ENCODE measurements at places on chromosomes 2 and 18.

- DNase-seq: no peak
These were observed 41.3 kb upstream of the SNED1 start for GRCh38 chr2:240956935-240957655.

DNA sequence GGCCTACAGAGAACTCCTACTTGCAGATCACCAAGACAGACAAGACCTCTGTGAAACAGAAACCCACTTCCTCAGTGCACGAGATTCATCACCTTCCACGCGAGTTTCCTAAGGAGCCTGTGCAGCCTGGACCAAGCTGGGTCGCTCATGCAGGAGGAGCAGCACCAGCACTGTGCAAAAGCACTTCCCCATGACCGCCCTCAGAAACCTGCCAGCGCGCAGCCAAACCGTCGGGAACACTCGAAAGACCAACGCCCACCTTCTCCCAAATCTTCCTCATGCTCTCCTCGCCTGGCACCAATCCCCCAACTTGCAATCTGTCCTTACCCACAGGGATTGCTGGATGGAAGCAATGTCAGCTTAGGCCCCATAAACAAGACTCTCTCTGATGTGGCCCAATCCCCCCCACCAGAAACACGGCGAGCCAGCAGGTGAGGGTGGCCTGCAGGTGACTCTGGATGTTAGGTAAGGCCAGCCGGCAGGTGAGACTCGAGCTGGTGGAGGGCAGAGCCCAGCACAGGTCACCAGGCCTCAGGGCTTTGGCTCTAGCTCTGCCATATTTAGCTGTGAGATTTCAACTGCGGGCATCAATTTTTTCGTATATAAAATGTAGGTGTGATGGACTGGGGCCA, 69.4 kb downstream of the PXDN start:
- no peak for DNase-seq

DNA sequence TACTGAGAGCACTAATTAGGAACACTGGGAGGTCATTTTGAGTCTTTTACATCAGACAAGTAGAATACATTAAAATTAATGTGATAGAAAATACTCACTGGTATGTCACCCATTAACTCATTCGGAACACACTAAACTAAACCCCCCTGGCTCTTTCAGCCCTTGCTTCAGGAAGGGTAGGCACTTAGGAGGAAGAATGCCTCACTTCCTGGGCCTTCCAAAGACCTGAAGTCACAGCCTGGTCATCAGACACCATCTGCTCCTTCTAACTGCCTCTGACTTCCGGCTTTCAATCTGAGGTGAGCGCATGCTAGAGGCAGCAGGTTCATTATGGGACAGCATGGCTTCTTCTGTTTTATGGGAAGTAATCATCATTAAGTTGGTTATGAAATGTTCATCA, 451.4 kb downstream of the PID1 start:
- no peak for DNase-seq

GRCh38 chr18:46894124-46894523, 23.2 kb downstream of the PIAS2 start:
- no peak for DNase-seq

GRCh38 chr18:49959176-49959575, 145.8 kb upstream of the ACAA2 start:
- DNase-seq: no peak

DNA sequence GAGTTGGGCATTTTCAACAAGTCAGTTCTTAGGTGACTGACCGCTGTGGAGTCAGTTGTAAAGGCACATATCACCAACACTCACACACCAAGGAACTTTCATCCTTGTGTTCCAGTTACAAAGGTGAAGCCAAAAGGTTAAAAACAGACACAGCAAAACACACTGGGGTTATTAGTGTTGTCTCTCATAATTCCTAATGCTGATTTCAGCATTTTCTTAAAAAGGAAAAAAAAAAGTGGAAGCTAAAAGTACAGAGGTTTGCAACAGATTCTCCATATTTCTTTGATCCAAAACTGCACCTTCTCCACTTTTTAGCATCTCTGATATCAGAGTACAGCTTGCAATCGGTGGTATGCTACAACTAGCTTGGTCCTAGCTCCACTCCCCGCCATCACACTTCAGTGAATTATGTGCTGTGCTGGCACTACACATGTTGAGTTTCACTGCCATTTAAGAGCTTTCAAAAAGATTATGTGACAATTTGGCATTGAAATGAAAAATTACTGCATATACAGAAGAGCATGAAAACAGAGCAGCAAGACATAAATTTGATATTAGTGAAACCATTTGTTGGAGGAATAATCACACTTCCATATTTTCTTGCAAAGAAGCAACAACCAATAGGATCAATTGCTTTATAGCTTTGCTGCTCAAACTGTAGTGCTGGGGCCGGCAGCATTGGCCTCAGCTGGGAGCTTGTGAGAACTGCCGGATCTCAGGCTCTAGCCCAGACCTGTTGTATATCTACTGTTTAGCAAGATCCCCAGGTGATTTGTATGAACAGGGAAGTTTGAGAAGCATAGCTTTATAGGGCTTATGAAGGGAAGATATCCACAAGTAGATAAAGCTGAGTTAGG, 62.3 kb upstream of the DAPL1 start:
- DNase-seq: no peak

DNA sequence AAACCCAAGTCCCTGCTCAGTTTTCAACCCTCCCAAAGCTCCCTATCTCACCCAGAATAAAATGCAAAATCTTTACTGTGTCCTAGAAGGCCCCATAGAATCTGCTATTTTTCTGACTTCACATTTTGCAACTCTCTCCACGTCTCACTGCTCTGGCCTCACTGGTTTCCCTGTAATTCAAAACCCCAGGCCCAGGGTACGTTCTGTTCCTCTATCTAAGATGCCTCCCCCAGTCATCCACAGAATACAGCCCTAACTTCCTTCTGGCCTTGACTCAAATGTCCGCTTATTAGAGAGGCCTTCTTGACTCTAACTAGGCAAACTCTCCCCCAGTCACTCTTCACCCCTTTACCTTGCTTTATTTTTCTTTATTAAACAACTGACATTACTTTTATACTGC, 42.0 kb downstream of the FAM161A start:
- no peak for DNase-seq

DNA sequence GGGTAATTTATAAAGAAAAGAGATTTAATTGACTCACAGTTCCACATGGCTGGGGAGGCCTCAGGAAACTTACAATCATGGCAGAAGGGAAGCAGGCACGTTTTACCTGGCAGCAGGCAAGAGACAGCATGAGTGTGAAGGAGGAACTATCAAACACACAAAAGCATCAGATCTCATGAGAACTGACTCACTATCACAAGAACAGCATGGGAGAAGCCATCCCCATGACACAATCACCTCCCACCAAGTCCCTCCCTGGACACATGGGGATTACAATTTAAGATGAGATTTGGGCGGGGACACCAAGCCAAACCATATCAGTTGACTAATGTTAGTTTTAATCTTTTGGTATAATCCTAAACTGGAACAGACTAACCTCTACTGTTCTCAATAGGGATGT, 49.1 kb upstream of the CPO start:
- no peak for DNase-seq

DNA sequence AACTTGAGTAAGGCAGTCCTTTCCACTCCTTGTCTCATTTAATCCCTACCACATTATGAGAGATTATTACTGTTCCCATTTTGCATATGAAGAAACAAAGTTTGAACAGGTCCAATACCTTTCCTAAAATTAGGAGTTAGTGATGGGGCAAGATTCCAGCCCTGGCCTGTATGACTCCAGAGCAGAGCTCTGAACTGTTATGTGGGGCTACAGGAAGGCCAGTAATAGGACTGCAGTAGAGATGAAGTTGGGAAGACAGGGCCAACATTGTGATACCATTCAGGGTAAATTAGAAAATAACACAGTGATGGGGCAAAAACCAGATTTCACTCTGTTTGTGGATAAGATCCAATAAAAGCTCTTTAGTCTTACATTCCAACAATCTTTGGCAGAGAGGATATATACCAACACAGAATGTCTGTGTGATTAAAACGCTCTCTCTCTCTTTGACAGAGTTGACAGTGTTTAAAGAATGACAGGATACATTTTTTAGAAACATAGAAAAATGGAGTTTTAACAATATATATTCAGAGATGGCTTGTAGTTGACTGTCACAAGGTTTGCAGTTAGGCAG, 22.7 kb downstream of the KATNAL2 start:
- DNase-seq: no peak

DNA sequence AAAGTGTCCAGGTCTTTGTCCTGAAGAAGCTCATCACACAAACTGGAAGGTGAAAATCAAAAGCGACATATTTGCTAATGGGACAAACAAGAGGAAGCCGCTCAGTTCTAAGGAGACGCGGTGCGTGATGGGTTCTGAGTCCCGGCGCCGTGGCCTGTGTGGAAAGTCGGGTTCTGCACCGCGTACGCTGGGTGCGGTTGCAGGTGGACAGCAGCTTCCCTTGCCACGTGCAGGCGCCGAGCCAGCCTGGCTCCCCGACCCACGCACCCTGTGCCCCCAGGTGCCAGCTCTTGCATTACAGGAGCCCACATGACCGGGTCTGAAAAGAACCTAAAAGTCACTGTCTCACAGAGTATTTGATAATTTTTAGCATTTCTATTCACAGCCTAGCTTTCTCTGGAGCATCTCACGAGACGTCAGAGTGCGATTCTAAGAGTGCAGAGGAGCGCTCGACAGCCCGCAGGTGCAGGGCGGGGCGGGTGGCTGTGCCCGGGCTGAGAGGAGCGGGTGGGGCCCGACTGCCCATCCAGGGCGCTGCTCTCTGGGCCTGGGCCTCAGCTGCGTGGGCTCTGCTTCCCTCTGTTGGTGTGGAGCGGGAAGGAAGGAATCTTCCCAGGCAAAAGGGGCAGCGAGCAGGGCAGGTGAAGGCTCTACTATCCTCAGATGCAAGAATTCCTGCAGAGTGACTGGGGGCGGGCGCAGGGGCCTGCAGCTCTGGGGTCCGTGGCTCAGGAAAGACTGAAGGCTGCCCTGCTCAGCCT, 39.4 kb downstream of the MYT1L start:
- DNase-seq: peak; percentile 2

All from fibroblast of skin of scalp (primary cell).